Activated CD4-positive, alpha-beta T cell treated with anti-CD3 and anti-CD28 coated beads for 4 hours (primary cell): ENCODE measurements at places on chromosomes 1 and 21.
A peak's percentile ranks its signal among the peaks of the same experiment; 100 is the strongest.

GRCh38 chr1:3282186-3282585 lies 172.3 kb upstream of the ARHGEF16 start:
- DNase-seq: no peak

DNA sequence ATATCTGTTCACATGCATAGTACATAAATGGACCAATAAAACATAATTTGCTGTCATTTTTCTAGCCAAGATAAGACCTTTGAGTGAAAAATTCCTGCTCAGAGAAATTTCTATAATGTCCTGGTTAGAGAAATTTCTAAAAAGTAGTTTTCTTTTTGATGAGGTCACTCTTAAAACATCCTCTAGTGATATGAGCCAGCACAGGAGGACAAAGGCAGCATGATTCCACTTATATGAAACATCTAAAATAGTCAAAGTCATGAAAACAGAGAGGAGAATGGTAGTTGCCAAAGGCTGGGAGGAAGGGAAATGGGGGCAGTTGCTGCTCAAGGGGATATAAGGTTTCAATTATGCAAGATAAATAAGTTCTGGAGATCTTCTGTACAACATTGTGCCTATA lies 239.4 kb downstream of the BACH1 start:
- no peak for DNase-seq

GRCh38 chr1:8816831-8817411 lies 519 bp downstream of the RERE start:
- peak; percentile 9 for DNase-seq

- DNase-seq: no peak
These were observed 1695.3 kb downstream of the BRINP3 start for GRCh38 chr1:188782220-188782841.

DNA sequence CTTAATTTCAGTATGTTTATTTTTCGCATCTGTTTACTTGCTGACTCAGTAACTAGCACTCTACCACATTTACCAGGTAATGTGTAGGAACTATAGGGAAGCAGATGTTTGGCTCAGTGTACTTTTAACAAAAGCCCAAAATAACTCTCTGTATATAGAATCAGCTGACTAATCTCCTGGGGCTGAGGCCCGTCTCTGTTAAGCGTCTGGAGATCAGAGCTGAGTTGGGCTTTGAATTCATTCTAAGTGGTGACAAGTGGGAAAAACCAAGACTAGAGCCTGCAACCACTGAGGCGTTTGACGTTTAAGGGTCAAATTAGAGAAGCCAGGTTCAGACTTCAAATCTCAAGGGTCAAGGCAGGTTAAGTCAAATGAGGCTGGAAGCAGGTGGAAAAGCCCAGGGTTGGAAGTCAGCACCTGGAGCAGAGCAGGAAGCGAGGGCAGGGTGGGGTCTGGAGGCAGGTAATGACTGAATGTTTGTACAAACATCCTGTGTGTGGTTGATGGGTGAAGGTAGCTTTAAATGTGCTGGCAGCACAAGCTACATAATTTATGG lies 56.8 kb upstream of the LYST start:
- peak; percentile 19 for DNase-seq

GRCh38 chr1:1776672-1777582 lies 1.3 kb downstream of the NADK start:
- DNase-seq: no peak

- DNase-seq: no peak
These were observed 347 bp upstream of the KRTAP20-4 start for GRCh38 chr21:30620080-30620479.

GRCh38 chr1:231310391-231310934 lies 27.2 kb downstream of the EXOC8 start:
- no peak for DNase-seq

DNA sequence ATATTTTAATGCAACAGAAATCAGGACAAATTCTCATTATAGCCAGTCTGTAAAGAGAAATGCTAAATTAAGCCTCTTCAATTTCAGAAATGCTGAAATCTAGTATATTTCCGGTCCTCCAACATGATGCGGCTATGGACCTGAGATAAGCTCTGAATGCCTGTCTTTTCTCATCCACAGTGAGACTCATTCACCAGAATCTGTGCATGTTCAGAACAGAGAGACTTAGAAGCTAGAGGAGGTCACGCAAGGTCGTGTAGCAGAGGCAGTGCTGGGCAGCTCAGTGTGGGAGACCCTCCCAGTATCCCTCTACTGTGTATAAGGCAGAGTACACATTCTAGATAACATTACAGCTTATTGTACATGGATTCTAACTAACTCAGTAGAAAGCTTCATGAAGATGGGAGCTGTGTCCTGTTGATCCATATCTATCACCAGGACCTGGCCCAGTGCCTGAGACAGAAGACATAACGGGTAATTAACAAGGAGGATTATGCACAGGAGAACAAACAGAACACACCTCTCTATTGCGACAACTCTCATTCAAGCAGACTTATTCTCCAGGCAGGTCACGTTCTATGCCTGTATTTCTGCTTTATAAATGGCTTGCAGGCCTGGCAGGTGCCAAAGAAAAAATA lies 97.0 kb upstream of the COA6 start:
- DNase-seq: no peak

DNA sequence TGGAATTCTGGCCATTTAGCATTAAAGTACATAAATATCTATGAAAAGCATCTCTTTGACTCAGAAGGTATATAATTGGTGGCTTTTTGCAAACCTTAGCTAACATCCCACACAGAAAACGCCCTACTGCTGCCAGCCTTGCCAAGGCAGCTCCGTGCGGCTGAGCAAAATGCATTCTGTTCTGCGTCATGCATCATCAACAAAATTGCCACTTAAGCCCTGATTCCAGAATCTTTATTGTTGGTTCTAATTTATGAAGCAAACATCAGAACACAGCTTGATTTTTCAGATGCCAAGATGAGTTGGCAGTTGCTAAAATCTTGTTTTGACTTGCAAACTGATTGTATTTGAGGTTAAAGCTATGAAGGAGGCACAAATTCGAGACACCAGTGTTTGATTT lies 314.9 kb upstream of the DEPDC1 start:
- no peak for DNase-seq

DNA sequence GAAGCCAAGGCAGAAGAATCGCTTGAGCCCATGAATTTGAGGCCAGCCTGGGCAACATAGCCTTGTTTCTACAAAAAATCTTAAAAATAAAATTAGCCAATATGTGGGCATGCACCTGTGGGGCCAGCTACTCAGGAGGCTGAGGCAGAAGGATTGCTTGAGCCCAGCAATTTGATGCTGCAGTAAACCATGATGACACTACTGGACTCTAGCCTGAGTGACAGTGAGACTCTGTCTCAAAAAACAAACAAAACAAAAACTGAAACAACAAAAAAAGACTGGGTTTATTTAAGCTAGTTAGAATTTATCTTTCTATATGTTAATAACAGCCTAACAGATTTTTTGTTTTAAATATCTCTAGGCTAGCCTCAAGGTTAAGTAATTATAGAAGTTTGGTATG lies 57.4 kb downstream of the SLC35A3 start:
- no peak for DNase-seq

- no peak for DNase-seq
These were observed 27.0 kb downstream of the TRIM11 start for GRCh38 chr1:228379666-228380065.

GRCh38 chr21:36079010-36079649 lies 9.3 kb downstream of the CBR1 start:
- DNase-seq: peak; percentile 22

- peak; percentile 39 for DNase-seq
These were observed 16.9 kb downstream of the SLC2A1 start for GRCh38 chr1:42941640-42942330.

GRCh38 chr1:54721719-54722118 lies 6.1 kb downstream of the TTC4 start:
- DNase-seq: no peak

DNA sequence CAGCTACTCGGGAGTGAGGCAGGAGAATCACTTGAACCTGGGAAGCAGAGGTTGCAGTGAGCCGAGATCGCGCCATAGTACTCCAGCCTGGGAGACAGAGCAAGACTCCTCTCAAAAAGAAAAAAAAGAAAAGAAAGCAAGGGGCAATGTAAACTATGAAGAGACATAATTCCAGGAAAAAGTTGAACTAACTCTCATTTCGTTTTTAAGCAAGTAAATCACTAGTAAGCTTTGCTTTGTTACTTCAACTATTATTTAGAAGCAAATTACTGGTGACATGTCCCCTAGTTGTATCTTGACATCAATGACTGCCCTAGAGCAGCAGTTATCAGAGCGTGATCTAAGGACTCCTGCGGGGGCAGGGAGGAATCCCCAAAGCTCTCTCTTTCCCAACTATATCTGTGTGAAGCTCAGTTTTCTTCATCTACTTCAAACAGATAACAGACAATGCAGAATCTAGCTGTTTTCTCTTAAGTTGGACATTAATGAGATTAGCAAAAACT lies 18.7 kb downstream of the CLSTN1 start:
- DNase-seq: no peak

DNA sequence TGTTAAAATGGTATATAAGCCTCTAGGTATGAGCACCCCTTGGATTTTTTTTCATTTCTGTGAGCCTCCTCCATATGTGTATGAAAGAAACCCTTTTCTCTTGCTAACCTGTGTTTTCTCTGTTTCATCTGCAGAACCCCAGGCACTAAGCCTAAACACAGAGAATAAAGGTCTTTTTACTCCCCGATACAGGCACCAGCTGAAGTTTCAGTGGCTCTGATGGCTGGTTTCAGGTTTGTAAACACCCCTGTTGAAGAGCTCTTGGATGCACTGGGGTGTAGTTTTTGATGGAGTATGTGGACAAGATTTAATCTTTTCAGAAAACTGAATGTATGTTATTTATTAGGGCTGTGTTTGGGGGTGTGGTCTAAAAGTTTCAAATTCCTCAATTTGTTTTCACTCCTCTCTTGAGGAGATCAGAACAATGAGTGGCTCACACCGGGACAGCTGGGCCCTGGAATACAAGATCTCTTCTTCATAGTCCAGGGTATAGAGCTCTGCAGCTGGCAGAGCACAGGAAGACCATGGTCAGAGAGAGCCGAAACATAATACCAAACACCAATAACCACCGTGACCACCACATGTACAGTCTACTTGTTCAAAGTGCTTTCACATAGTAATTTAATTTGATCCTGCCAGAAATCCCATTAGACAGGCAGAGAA lies 50.2 kb upstream of the VTCN1 start:
- no peak for DNase-seq

DNA sequence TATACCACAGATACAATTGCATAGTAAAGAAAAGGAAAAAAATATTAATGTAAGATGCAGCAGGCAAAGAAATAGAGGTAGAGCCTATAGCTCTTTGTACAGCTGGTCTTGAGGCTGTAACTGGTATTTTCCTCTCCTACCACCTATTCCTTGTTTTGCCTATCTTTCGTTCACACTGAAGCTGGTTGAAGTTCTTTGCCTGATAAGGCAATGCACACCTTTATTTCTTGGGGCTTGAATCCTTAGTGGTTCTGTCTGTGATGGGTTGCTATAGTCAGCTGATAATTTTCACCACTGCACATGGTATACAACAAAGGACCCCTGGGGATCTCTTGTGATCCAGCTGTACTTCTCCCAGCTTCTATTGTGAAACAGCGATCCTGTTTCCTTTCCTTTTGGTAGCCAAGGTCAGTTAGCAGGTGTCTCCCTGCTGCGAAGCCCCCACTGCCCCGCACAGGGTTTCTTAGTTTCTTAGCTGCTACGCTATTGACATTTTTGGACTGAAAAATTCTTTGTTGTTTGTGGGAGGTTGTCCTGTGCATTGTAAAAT lies 9.9 kb upstream of the TSNAX start:
- no peak for DNase-seq

GRCh38 chr1:202047977-202048376 lies 37.6 kb downstream of the ELF3 start:
- no peak for DNase-seq

DNA sequence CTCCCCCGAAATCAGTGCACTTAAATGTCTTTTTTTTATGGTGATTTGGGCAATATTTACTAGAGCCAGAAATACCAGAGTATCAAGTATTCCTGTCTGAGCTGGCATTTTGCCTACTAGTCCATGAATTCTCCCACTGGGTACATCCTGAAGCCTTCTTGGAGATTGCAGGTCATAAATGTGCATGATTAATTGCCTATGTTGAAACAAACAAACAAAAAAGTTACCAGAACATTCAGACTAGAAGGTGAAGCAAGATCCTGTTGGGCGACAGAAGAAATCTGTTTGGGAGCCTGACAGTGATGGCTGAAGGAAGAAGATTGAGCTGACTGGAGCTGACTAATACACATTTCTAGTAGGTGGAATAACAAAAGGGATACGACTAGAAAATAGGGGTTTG lies 127.4 kb upstream of the NRIP1 start:
- DNase-seq: no peak

DNA sequence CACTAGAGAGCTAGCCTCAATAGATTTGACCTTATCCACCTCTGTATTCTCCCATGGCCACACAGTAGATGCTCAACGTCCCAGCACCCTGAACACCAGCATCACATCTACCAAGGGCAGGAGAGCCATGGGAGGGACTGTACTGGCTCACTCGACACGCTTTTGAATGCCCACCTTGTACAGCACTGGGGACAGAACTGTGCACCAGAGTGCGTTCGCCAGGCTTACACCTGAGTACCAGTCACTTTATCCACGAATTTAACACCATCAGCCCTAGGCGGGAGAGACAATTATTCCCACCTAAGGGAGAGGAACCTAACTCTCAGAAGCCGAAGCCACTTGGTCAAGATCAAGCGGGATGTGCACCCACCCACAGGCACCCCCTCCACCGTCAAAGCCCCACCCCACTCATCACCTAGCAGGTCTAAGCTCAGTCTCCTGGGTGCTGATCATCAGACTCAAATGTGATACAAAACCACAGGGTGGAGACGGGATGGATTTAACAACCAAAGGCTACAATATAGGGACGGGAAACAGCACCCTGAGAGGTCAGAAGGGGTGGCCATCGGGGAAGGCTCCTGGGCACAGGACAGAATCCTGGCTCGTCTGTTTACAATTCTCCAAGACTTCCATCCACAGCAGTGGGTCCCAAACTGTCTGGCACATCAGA lies 110.5 kb downstream of the GLIS1 start:
- no peak for DNase-seq

DNA sequence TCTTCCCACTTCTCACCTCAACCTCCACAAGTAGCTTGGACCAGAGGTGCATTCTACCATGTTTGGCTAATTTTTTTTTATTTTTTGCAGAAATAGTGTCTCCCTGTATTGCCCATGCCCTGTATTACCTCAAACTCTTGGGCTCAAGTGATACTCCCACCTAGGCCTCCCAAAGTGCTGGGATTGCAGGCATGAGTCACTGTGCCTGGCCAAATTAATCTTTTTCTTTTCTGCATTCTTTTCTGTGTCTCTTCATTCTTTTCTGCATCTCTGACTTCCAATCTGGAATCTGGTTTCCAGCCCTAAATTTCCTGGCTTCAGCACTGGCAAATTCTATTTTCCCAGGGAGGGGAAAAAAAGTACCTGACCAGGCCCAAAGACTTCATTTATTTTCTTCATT lies 31.2 kb upstream of the TACSTD2 start:
- no peak for DNase-seq

GRCh38 chr1:206779638-206780037 lies 7.3 kb upstream of the IL10 start:
- no peak for DNase-seq

- DNase-seq: no peak
These were observed 2.2 kb downstream of the LAD1 start for GRCh38 chr1:201396861-201397464.
